Myocyte (in vitro differentiated cells): ENCODE measurements at places on chromosomes 6 and 20.
A peak's percentile ranks its signal among the peaks of the same experiment; 100 is the strongest.

- DNase-seq: no peak
Observed at GRCh38 chr6:90079560-90080490, 185.6 kb downstream of the GJA10 start.

DNA sequence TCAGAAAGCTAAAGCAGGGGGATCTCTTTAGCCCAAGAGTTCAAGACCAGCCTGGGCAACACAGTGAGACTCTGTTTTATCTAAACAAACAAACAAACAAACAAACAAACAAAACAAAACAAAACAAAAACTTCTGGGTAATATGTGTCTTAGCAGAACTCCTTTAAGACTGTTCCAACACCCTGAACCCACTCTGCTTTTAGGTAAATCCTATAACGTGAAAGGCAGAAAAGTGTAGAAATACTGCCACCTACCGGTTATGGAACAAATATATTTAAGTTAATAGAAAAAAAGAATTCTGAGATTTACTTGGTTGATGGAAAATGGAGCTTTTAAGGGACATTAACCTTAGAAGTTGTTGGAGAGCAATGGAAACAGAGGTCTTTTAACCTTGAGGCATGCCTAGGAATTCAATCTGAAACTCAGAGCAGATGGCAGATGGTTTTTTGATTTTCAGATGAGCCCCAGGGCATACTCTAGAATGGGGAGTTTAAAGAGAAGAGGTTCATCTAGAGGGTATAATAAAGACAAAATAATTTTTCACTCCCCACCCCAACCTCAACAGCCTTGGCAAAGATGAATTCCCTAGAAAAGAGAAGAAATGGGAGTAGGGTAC is 38.5 kb downstream of the SOD2 start:
- peak; percentile 66 for DNase-seq

- peak; percentile 64 for DNase-seq
Observed at GRCh38 chr6:105015482-105015881, 58.6 kb downstream of the LIN28B start.

DNA sequence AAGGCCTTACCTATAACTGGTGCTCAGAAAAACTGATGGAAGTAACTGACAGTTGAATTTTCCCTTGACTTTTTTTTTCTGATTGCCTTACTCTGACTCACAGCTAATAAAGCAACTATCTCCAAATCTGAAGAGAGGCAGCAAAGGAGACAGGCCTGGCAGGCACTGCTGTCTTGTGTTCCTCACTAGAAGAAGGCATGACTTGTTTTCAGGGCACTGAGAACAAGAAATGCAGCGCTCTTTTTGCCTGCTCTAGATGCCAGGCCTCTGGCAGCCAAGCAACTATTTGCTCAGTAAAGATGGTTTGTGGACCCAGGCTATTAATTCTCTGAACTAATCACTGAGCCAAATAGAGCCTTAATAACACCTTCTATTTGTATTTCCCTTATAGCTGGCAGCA is 155.1 kb downstream of the PRDM13 start:
- no peak for DNase-seq

- DNase-seq: no peak
Observed at GRCh38 chr20:12893653-12894052, 115.1 kb upstream of the SPTLC3 start.

- DNase-seq: no peak
Observed at GRCh38 chr6:127686084-127686483, 109.1 kb downstream of the C6orf58 start.

DNA sequence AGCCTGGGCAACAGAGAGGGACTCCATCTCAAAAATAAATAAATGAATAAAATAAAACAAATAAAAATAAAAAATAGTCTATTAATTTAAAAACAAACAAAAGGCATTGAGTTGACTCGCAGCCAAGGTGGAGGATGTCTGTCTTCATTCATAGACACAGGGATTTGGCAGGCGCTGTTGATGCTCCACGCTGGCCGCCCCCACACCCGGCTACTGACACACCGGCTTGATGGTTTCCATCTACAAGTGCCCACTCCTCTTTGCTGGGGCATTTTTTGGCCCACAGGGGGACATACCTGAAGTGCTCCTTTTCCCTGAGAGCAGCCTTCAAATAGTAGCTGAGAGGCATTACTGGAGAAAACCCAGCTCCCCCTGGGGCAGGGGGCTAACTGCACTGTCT is 178.3 kb upstream of the RALGAPA2 start:
- no peak for DNase-seq

- no peak for DNase-seq
Observed at GRCh38 chr6:74284284-74284683, 588.3 kb downstream of the CD109 start.

GRCh38 chr6:119781365-119781764 is 431.8 kb upstream of the MAN1A1 start:
- DNase-seq: no peak
